H7 (cell line): ENCODE measurements at places on chromosomes 7 and 10. TPM values are rescaled to one million over a fixed set of nuclear protein-coding genes. Genes with fewer than 3 reads are reported as not detected.
A peak's percentile ranks its signal among the peaks of the same experiment; 100 is the strongest.

The CUZD1 gene
- total RNA-seq, result 0.11 and 1.1 TPM in 2 replicates

The PNLIPRP3 gene
- total RNA-seq, result not detected in 2 replicates

The NXPH1 gene
- 0.10 and 0.37 TPM in 2 replicates for total RNA-seq

The OPN4 gene
- total RNA-seq, result not detected in 2 replicates

The GNAT3 gene
- not detected in 2 replicates for total RNA-seq

The PLAU gene
- total RNA-seq, result 25.4 and 29.5 TPM in 2 replicates

The WDFY4 gene
- not detected in 2 replicates for total RNA-seq

- DNase-seq, result no peak
These were observed 9.9 kb upstream of the TAS2R41 start for GRCh38 chr7:143467724-143468123.

DNA sequence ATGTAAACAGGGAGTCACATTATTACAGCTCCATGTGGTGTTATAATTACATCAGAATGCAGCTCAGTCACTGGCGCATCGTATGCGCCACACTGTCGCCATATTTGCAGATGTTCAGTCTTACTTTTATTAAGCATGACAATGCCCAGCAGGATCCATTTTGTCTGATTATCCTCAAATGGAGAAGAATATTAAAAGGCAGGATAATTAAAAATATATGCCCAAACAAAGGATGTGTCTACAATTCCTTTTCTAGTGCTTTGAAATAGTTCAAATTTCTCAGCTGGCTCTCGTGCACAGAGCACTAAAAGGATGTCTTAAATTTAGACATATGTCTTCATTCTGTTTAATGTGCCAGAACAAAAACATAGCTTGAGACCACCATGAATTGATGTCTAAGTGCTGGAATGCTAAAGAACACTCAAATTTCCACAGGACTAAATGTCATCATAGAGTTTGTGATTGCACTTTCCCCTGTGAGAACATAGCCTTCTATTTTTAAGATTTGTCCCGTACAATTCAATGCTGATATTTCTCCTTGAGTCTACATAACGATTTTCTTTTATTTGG is 168.0 kb downstream of the DKK1 start:
- DNase-seq, result no peak

- DNase-seq, result peak; percentile 83
These were observed at the start of gene PRTFDC1 for GRCh38 chr10:24952143-24952706. PRTFDC1 (minus strand) TSS chr10:24952606; CDS start chr10:24952575, 31 bp downstream.

DNA sequence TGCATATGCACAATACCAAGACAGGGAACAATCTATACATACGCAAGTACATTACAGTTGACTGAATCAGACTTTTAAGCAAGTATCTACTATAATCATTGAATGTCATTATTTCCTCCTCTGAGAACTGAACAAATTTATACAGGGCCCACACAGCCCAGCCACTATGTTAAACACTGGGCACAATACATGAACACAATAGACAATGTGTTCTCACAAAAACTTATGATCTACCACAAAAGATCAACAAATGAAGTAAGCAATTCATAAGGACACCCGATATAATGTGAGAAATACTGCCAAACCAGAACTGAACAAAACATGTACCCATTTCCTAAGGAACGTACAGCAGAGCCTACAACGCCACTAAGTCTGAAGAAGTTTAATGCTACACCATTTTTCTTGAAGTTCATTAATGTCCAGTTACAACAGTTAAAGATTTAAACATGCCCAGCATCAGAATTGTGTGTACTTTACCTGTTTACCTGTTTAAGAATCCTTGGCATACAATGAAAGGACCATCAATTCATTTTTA is 31.5 kb downstream of the SHTN1 start:
- DNase-seq, result no peak

DNA sequence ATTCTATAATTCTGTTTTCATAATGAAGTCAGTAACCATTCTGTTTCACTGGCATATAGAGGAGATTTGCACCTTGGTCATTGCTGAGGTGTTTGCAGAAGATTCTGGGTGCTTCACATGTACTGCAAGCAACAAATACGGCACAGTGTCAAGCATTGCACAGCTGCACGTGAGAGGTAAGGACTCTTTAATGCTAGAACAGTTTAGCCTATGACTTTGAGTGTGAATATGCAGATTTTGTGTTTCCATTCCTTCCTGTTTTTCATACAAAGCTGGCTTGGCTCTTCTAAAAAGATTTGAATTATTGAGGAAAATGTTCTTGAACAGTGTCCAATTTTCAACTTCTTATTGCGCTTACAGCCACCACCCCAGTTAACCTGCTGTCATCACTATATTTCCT is 56.4 kb downstream of the MYPN start:
- no peak for DNase-seq

DNA sequence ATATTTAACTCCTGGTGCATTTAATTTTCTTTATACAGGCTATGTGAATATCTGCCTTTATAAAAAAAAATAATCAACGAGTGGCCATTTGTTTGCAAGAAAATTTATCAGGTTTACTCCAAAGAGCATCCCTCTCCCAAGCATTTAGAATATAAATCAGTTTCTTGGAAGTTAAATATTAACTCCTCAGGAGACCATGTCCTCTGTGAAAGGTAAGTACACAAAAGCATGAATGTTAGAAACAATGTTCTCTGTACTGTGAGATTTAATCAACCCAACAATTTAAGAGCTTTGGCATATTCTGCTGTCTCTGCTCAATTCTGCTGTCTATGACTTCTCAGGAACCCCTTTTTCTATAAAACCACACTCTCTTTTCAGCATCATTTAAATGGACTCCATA is 119.3 kb upstream of the LAMB4 start:
- no peak for DNase-seq

- no peak for DNase-seq
These were observed 19.1 kb downstream of the CEP41 start for GRCh38 chr7:130421684-130422083.

GRCh38 chr10:101839416-101840063 is 4.1 kb downstream of the KCNIP2 start:
- peak; percentile 95 for DNase-seq

DNA sequence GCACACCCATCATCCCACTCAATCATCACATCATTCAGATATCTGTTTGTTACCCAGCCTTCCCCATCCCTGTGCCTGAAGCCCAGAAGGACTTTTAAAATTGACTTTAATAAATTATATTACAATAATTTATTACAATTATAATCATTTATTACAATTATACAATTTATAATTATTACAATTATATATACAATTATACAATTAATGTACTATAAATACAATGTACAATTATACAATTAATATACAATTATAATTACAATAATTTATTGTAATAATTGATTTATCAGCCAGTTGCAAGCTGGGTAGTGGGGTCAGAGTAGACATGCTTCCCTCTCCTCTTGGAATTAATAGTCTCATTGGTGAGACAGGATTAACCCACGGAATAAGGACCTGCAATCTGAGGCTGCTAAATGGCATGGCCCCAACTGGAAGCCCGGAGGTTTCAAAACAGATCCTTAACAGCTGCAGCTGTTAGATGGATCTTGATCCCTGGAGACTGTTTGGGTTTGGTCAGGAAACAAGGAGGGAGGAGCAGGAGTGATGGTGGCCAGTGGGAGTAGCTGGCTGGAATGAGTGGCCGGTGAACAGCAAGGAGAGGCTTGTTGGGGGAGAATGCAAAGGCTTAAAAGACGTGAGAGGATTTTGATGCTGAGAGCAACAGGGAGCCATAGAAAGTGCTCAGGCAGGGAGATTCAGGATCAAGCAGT is 402.8 kb upstream of the PODXL start:
- no peak for DNase-seq
